Stromal cell of bone marrow (primary cell): ENCODE measurements at places on chromosomes 2 and 18.

DNA sequence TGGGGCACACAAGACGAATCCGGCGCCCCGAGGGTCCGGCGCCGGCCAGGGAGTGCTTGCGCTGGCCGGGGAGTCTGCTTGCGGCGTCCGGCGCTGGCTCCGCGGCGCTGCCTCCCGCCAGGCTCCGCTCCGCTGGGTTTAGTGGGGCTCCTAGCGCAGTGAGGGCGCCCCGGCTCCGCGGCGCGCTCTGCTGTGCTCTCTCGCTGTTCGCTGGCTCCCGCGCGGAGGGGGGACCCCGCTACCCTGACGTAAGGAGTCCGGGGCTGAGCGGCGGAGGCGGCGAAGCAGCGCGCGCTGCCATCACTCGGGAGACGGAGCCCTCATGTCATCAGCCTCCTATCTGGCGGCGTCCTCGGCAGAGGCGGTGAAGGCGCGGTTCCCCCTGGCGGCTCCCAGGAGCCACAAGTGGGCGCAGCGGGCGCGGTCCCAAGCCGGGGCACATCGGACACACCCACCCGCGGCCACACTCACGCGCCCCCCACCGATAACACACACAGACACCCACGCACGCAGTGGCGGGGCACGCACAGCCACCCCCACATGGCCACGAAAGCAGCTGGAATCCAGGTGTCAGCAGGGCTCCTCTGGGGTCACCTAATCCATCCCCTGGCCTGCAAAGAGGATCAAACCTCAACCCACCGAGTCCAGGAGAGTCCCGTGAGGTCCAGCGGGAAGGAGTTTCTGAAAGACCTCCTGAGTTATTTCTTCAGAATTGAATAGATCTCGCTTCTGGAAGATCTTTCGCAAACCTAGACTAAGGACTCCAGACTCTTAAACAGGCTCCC lies at the start of gene C1QL2:
TSS of gene C1QL2 (minus strand) at position 189 of the 785 bp plus-strand sequence. CDS start 482 bp downstream, outside the sequence.
- DNase-seq: no peak

DNA sequence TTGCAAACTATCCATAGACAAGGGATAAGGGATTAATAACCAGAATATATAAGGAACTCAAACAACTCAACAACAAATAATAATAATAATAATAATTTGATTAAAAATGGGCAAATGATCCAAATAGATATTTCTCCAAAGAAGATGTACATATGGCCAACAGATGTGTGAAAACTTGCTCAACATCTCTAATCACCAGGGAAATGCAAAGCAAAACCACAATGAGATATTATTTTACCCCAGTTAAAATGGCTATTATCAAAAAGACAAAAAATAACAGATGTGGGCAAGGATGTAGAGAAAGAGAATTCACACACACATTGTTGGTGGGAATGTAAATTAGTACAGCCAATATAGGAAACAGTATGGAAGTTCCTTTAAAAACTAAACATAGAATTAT lies 26.9 kb downstream of the DNAH7 start:
- no peak for DNase-seq

- DNase-seq: no peak
Observed at GRCh38 chr2:109609352-109610024, 4.3 kb downstream of the SEPTIN10 start.

GRCh38 chr2:61210332-61210981 lies 48.5 kb downstream of the C2orf74 start:
- DNase-seq: peak; percentile 64

- no peak for DNase-seq
Observed at GRCh38 chr2:120486946-120487345, 141.0 kb downstream of the INHBB start.

DNA sequence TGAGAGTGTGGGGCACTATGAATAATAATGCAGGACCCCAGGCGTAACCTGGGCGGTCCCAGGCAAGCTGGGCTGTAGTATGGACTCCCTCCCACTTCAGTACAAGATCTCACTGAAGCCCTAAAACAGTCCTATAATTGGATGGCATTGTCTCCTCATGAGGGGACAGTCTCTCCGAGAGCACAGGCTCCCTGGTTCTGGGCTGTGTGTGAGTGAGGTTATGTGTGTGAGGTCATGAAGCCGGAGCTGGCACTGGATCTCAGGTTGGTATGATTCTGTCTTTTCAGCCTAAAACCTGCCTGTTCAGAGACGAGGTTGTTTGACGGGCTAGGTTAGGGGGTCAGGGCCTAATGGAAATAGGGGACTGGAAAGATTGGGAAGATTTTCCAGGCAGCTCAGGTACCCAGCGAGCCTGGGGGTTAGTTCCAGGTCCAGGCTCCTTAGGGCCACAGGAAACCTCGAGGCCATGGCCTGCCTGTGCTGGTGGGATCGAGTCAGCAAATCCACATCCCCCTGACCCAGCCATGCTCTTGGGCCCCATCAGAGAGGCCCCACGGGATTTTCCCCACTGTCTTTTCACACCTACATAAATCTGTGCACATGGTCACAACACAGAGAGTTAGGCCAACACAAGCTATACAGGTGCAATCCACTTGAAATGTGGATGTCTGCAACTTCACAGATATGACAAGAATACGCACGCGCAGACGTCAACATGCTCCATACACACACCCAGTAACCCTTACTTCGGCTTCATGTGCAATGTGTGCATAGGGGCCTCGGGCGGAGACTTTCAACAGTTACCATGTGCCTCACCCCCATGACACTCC lies 94.8 kb downstream of the INHBB start:
- no peak for DNase-seq

GRCh38 chr2:70561893-70562292 lies 8.3 kb upstream of the TGFA start:
- DNase-seq: no peak

GRCh38 chr2:157874997-157875640 lies 1.0 kb downstream of the ACVR1 start:
- peak; percentile 92 for DNase-seq

GRCh38 chr2:220341014-220341413 lies 713.6 kb downstream of the SLC4A3 start:
- DNase-seq: no peak

GRCh38 chr2:74515981-74516633 lies 1.9 kb downstream of the TLX2 start:
- DNase-seq: no peak

- no peak for DNase-seq
Observed at GRCh38 chr2:25879133-25879730, 945 bp upstream of the ASXL2 start.

GRCh38 chr2:15809404-15809803 lies 130.9 kb upstream of the MYCN start:
- DNase-seq: no peak

GRCh38 chr2:118430510-118431164 lies 342.4 kb downstream of the INSIG2 start:
- peak; percentile 34 for DNase-seq

DNA sequence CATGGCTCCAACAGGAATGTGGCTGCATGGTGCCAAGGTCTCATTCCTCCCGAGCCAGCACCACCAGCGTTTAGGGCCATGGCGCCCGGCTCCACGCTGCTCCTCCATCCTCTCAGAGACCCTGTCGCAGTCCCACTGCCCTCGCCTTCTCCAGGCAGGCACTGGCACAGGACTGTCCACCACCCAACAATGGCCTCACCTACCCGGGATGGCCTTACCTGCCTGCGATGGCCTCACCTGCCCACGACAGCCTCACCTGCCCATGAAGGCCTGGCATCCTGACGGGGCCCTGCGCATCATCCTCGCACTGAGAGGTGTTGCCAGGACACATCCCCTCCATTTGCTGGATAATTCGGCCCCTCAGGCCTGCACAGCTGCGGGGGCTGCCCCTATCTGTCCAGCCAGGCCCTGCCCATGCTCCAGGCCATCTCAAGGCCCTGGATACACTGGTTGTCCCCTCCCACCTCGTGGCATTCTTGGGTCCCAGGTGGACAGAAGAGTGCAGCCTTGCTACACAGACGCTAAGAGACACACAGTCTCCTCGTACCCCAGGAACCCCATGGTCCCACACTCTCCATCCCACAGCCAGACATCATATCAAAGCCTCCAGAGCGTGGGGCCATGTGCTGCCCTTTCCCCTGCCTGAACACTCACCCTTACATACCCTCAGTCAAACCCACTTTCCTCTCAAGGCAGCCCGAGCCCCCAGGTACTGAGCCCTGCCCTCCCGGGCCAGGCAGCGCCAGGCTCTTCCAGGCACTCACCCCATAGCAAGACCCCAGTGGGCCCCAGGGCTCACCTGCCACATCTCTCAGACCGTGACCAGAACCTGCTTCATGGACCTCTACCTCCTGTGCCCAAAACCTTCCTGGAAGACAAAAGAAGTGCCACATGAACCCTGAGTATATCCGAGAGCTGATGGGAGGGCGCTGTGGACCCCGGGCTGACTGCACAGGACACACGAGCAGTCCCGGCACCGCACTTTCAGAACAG lies 268.6 kb downstream of the EIPR1 start:
- no peak for DNase-seq

DNA sequence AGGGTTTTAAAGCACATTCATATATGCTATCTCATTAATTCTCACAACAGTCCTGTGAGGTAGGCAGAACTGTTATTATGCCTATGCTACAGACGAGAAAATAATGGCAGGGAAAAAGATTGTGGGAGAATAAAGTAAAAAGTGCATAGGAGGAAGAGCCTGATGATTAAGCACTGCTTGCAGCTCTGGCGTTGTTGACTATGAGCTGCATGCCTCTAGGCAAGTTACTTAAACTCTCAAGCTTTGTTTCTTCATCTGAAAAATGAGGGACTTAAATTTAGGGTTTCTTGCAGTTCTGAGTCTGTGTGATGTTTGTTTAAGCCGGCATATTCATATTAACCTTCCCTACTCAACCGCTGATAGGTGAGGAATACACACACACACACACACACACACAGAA lies 51.6 kb upstream of the RAPH1 start:
- DNase-seq: no peak

GRCh38 chr2:194301946-194302345 lies 1355.1 kb upstream of the SLC39A10 start:
- no peak for DNase-seq

DNA sequence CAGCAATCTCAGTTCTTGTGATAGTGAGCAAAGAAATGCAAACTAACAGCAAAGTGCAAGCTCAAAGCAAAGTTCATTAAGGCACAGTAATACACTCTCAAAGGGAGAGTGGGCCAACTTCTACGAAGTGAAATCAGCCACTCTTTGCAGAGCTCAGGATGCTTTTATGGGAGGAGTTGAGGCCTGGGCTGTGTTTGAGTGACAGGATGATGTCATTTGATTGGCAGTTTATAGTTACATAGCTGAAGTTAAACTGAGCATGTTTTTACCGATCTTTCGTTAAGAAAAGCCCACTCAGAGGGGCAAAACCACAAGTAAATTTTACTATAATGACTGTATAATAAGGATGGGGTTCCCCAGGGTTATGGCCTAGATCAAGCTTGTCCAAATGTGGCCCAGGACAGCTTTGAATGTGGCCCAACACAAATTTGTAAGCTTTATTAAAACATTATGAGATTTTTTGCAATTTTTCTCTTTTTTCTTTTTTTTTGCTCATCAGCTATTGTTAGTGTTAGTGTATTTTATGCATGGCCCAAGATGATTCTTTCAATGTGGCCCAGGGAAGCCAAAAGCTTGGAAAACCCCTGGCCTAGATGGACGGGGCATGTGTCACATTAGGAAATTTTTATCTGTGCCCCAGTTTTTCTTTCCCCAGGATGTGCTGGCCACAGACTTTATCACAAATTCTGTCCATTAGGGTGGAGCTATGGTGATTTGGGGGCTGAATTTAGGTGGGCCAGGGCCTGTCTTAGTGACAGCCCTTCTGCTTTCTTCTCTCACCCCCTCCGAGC lies 8.3 kb upstream of the DNAH7 start:
- no peak for DNase-seq

- no peak for DNase-seq
Observed at GRCh38 chr18:51716277-51716676, 518.8 kb upstream of the MEX3C start.

DNA sequence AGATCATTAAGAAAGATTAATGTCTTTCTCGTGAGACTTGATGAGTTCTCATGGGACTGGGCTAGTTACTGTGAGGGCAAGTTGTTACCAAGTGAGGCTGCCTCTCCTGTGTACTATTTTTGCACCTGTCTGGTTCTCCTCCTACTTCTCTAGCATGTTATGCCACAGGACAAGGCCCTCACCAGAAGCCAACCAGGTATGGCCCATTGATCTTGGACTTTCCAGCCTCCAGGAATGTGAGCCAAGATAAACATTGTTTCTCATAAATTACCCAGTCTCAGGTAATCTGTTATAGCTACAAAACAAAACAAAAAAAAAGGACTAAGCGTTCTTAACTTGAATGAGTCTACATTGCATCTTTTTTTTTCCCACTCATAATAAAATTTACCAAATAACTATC lies 184.1 kb downstream of the CDH7 start:
- DNase-seq: no peak

GRCh38 chr2:226798422-226799210 lies 1.0 kb downstream of the IRS1 start:
- DNase-seq: no peak

DNA sequence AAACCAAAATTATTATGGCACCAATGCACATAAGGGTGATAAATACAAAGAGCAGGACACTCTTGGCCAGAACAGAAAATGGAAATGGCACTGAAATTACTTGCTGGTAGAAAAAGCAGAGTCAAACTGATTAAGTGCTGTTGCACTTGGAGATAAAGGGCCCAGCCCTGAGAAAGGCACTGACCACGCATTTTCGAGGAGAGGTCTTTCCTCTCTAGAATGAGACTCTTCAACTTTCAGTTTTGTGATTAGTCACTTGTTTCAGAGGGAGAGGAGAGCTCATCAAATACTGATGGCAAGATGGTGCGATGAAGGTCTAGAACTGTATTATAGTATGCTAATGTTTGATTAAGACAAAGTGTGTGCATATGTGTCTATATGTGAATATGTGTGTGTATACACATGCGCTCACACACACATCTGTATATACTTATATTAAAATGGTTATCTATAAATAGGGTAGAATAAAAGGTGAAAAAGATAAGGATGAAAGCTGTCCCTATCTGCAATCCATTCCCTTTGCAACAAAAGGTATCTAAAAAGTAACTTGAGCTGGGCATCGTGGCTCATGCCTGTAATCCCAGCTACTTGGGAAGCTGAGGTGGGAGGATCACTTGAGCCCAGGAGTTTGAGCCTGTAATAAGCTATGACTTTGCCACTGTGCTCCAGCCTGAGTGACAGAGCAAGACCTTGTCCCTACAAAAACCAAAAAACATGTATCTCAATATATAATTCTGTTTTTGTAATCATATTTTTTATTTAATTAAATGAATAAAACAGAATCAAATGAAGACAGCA lies 48.8 kb upstream of the ZDBF2 start:
- DNase-seq: no peak

- no peak for DNase-seq
Observed at GRCh38 chr18:42954887-42955286, 160.6 kb downstream of the RIT2 start.
